ENCODE measurements at places on chromosomes 1 and 21.

DNA sequence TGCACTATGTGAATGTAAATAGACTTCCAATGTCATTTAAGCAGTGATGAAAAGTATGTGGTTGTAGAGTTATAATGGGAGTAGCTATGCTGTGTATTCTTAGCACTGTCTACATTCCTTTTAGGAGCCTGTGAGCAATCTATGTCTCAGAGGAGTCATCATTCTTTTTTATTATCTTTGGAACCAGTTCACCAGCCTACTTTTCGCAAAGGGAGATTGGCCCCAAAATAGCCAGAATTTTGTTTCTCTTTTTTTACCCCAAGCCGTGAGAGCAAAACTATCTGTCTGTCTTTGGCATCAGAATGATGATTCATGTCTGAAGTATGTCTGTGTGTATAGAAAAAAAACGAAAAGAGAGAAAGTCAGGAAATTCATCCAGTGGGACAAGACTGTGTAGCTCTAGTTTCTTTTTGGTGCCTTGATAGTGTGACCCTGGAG lies 44.2 kb downstream of the OSBPL9 start:
- no peak for DNase-seq

GRCh38 chr21:44666401-44667320 lies at the start of gene KRTAP12-2:
KRTAP12-2 (minus strand) TSS chr21:44666927; CDS start chr21:44666886, 41 bp downstream.
- DNase-seq = no peak

- no peak for DNase-seq
These were observed 84.4 kb downstream of the CATSPERE start for GRCh38 chr1:244545511-244545910.

GRCh38 chr1:60958001-60958400 lies 124.4 kb upstream of the NFIA start:
- DNase-seq = no peak

DNA sequence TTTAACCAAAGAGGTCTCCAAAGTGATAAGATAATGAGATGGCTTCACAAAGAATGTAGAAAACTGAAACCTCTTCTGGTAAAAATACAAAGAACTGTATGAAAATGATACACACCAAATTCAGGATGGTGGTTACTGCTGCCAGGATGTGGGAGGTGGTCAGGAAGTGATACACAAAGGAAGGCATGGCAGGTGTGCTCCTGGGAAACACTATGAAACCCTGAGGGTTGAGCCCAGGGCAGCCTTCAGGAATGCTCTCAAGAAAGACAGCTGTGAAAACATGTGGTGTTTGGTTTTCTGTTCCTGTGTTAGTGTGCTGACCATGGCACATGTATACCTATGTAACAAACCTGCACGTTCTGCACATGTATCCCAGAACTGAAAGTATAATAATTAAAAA lies 109.3 kb downstream of the NTNG1 start:
- no peak for DNase-seq

- DNase-seq = no peak
These were observed 3.1 kb upstream of the ACP6 start for GRCh38 chr1:147673406-147673805.

DNA sequence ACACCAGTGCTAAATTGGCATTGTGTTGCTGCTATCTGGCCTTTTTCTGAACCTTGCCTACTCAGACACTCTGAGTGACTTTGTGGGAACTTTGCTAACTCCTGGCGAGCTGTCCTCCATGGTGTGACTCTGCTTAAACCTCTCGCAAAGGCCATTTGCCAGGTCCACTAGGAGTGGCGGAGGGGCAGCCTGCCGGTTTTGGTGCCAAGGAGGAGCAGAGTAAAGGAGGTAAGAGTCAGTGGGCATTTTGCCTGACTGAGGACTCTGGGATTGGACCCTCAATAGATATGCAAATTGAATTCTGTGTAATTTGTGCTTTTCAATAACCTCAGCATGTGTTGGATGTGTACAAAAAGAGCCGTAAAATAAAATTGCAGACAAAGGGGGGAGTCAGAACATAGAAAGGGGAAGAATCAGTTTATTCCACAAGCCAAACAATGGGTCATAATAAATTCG lies 386.6 kb upstream of the NFIA start:
- no peak for DNase-seq

DNA sequence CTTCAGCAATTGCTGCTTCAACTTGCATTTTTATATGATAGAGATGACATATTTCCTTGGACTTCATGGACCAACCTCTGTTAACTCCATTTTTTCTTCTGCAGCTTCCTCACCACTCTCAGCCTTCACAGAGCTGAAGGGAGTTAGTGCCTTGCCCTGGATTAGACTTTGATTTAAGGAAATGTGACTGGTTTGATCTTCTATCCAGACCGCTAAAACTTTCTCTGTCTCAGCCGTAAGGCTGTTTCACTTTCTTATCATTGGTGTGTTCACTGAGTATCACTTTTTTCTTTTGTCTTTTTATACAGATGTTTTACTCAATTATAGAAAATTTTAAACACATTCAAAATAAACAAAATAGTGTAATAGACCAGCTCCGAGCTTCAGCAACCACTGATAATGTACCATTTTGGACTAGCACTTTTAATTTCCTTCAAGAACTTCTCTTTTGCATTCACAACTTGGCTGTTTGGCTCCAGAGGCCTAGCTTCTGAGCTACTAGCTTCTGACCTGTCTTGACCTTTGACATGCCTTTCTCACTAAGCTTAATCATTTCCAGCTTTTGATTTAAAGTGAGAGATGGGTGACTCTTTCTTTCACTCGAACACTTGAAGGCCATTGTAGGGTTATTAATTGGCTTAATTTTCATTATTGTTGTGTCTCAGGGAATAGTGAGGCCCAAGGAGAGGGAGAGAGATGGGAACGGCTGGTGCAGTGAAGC lies 9.3 kb downstream of the NEK7 start:
- no peak for DNase-seq

- DNase-seq = no peak
These were observed 9.8 kb downstream of the FRRS1 start for GRCh38 chr1:99756598-99756997.

GRCh38 chr1:179169616-179170467 lies 59.6 kb downstream of the ABL2 start:
- DNase-seq = no peak
